ENCODE measurements at places on chromosomes 6 and 20.
A peak's percentile ranks its signal among the peaks of the same experiment; 100 is the strongest.

- peak; percentile 79 for DNase-seq
These were observed 128.8 kb downstream of the CDH26 start for GRCh38 chr20:60086821-60087562.

DNA sequence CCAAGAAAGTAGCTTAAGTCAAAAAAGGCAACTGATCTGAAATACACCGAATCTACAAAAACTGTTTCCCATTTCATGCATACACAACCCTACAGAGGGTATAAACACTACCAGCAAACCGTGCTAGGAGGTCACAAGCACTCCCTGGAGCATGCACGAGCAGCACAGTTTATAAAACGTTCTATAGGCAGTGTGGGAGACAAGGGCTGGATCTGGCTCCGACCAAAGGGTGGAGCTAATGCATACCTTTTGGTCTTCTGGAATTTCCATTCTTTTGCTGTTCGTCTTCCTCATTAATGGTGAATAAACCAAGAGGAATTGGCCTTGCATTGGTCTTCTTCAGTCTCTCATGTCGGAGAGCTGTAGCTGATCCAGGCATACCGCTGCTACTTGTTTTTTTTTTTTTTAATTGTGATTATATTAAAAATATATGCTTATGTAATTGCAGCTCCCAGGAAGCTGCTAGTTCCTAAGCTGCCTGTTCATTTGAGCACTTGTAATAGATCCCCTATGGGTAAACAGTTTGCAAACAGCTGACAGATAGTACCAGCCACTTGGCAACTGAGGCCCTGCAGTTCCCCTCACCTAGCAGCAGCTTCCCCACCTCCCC lies 24.5 kb downstream of the MAP7 start:
- no peak for DNase-seq

GRCh38 chr6:129476810-129477209 lies 233.2 kb downstream of the ARHGAP18 start:
- no peak for DNase-seq

DNA sequence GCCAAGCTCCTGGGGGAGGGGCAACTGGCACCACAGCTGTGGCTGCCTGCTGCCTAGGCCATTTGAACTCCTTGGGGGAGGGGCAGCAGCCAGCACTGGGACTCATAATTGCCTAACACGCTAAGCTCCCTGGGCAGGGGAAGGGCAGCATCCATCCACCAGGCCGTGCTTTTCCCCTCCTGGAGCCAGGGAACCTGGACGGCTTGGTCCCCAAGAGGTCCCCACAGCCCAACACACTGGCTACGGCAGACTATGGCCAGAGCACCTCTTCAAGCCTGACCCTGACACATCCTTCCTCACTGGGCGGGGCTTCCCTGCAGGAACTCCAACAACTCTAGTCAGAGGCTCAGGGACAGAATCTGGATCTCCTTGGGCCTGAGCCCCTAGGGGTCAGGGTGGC lies 269.4 kb downstream of the RNF144B start:
- no peak for DNase-seq

DNA sequence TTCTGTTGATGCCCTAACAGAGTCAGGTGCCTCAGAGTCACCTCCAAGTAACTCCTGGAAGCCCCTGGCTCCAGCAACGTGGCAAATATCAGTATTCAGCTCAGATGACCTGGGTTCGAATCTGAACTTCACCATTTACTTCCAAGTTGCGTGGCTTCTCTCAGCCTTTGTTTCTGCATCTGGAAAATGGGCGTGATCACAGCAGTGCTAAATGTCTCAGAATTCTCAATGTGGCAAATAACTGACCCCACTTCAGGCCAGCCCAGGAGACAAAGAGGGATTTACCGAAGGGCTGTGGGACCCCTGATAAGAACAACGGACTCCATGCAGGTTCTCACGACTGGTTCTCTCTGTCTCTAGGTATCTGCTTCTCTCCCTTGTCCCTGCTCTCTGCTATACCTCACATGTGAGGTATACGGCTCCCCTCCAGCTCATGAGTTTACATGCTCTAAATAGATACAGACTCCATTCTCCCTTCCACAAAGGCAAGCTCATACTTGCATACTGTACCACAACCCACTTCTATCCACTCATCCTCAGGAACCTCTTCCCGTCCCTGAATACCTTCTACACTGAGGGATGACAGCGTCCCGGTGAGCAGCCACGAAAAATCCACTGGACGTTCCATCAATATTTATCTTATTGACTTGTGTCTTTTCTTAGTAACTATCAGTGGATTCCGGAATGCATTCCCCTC lies 84.1 kb downstream of the SNX5 start:
- no peak for DNase-seq

GRCh38 chr6:116444092-116444491 lies 17.1 kb upstream of the CALHM6 start:
- peak; percentile 38 for DNase-seq

GRCh38 chr6:68572525-68572924 lies 62.6 kb upstream of the ADGRB3 start:
- peak; percentile 19 for DNase-seq
